ENCODE measurements at places on chromosomes 12 and 14.

GRCh38 chr12:127690161-127690560, 576.8 kb upstream of the TMEM132C start:
- no peak for DNase-seq

- no peak for DNase-seq
Measured at GRCh38 chr14:56046546-56046945, 71.7 kb upstream of the PELI2 start.

GRCh38 chr12:79597910-79598309, 92.9 kb downstream of the PAWR start:
- DNase-seq = no peak

GRCh38 chr14:86299994-86300393, 770.0 kb downstream of the FLRT2 start:
- DNase-seq = no peak

Data from T-helper 17 cell (primary cell).